Subcutaneous preadipocyte (primary cell): ENCODE measurements at places on chromosomes 4 and X. TPM values are rescaled to one million over a fixed set of nuclear protein-coding genes. Genes with fewer than 3 reads are reported as not detected.

Gene PPP2R2C
- total RNA-seq, result under 0.01 and 0.20 TPM in 2 replicates

Gene PASD1
- not detected in 2 replicates for total RNA-seq

Gene MAGEC1
- total RNA-seq, result not detected in 2 replicates

Gene TGIF2LX
- total RNA-seq, result not detected in 2 replicates
